ENCODE measurements at places on chromosomes 12 and 14. TPM values are rescaled to one million over a fixed set of nuclear protein-coding genes. Genes with fewer than 3 reads are reported as not detected.

DNA sequence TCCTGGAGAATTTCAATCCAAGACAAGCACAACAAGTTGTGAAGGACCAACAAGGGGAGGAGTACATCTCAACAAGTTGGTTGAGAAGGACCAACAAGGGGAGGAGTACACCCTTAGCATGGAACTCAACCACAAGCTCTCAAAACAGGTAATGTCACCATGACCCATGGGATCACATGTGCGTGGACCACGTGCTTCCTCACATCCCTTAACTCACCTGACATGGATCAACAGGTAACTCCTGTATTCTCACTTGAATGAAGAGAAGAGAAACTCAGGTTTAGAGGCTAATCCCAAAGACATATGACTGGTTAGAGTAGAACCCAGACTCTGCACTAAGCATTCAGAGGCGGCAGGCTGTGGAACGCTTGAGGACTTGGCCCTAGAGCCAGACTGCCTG is 6.2 kb downstream of the CRACR2A start:
- H3K4me3 ChIP-seq = no peak overlapping the region
- H3K27ac ChIP-seq = no peak overlapping the region
- no peak for DNase-seq
- no peaks in the 10 kb centered on the region for H3K4me1 ChIP-seq
- peaks cover 12% of the 10 kb centered on the region for H3K27me3 ChIP-seq
- no peaks in the 10 kb centered on the region for H3K36me3 ChIP-seq

The FAM181A gene
- total RNA-seq = not detected

GRCh38 chr12:68406911-68407310 is 74.7 kb upstream of the MDM1 start:
- peaks cover 5% of the 10 kb centered on the region for H3K4me1 ChIP-seq
- no peaks in the 10 kb centered on the region for H3K36me3 ChIP-seq
- no peak for DNase-seq
- no peak overlapping the region for H3K4me3 ChIP-seq
- H3K27me3 ChIP-seq = no peaks in the 10 kb centered on the region

The KLHDC1 gene
- 0.90 TPM for total RNA-seq

DNA sequence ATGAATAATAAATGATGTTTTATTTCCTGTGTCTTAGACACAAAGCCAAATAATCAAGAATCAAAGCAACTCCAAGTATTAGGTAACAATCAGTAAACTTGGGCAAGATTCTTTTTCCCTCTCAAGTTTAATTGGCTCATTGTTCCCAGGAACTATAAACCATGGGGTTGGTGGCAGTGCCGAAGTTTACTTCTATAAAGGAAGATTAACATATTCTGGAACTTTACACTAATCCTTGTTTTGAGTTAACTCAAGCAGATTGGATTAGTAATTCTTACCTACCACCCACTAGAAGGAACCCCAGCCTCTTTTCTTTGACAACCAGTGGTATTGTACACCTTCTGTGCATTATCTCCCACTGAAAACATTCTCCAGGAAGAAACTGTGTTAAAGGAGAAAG is 197.1 kb downstream of the EXOC5 start:
- no peak overlapping the region for H3K4me3 ChIP-seq
- no peaks in the 10 kb centered on the region for H3K4me1 ChIP-seq
- DNase-seq = no peak
- no peaks in the 10 kb centered on the region for H3K36me3 ChIP-seq
- H3K27ac ChIP-seq = no peak overlapping the region
- peaks cover 1% of the 10 kb centered on the region for H3K27me3 ChIP-seq

The GCN1 gene
- total RNA-seq = 77.6 TPM

- no peaks in the 10 kb centered on the region for H3K36me3 ChIP-seq
- H3K27me3 ChIP-seq = no peaks in the 10 kb centered on the region
- DNase-seq = no peak
- H3K27ac ChIP-seq = no peak overlapping the region
Measured at GRCh38 chr14:89360277-89360676, 56.8 kb downstream of the FOXN3 start.

- peak; percentile 67 for DNase-seq
- no peaks in the 10 kb centered on the region for H3K27me3 ChIP-seq
- H3K4me1 ChIP-seq = no peaks in the 10 kb centered on the region
- no peak overlapping the region for H3K27ac ChIP-seq
Measured at GRCh38 chr12:95440401-95440800, 33.6 kb upstream of the METAP2 start.

DNA sequence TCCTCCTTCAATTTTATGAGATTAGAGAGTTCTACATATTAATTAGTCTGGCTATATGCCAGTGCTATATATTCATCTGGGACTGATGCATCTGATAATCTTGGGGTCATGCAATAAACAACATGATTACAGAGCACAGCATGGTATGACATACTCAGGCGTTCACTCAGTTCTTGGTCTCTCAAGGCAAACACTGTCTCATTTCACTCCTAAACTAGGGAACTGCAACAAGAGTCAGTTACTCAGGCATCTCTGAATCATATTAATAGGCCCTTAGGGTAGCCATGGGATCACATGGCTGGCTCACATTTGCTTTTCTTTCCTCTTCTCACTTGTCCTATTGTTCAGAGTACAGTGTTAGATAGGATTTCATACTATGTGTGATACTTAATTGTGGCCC is 91.8 kb upstream of the TMEM260 start:
- peak; percentile 67 for DNase-seq
- H3K36me3 ChIP-seq = no peaks in the 10 kb centered on the region
- H3K4me1 ChIP-seq = no peaks in the 10 kb centered on the region
- no peak overlapping the region for H3K27ac ChIP-seq

The OR10A7 gene
- not detected for total RNA-seq

DNA sequence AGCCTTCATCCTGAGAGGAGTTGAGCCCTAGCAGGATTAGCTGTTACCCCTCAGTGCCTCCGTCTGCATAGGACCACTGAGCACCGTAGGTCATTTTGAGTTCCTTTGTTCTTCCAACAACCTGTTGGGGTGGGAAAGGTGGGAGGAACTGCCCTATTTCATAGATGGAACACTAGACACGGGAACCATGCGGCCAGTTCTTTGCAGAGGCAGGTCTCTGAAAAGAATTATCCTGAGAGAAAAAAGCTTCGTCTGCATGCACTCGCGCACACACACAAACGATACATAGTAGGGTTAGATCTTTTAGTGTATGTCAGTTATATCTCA is 28.5 kb downstream of the TRAFD1 start:
- H3K4me1 ChIP-seq = no peaks in the 10 kb centered on the region
- DNase-seq = no peak
- peaks cover 54% of the 10 kb centered on the region for H3K36me3 ChIP-seq

All from IMR-90 (cell line).